Activated T-helper 2 cell treated with anti-CD3 and anti-CD28 coated beads, Interferon-gamma antibody, Interleukin-2, Interleukin-4, amounts not matched to agents 10 μg/mL and 5 μg/mL and 100 μg/mL, durations not matched to agents 14 hours and 24 hours and 36 hours (primary cell): ENCODE measurements at places on chromosomes 5 and 9. TPM values are rescaled to one million over a fixed set of nuclear protein-coding genes. Genes with fewer than 3 reads are reported as not detected.

DNA sequence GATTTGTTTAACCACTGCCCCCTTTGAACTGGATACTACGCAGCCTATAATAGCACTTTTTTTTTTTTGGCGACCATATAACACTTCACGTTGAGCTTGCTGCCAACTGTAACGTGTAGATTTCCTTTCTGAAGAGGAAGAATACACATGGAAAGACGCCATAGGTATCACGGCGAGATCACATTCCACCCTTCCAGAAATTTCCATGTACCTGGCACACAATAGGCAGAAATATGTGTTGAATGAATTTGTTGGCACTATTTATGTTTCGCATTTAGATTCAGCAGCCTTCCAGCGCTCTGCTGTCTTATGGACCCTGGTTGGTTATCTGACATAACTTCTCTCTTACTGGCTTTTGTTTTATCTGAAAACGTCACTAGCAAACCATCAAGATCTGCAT, 250.3 kb downstream of the SLIT3 start:
- no peak for DNase-seq

Gene ADGRV1
- 12.4 TPM in 2 replicates for total RNA-seq

Gene C5orf52
- 0.30 TPM in 1 of 2 replicates, not detected in the other for total RNA-seq

- DNase-seq: no peak
These were observed 19.2 kb downstream of the CAPSL start for GRCh38 chr5:35919191-35919590.

Gene CDH9
- not detected in 2 replicates for total RNA-seq

Gene PNPLA7
- 1.6 TPM in 2 replicates for total RNA-seq

Gene CANX
- total RNA-seq: 603 and 609 TPM in 2 replicates

DNA sequence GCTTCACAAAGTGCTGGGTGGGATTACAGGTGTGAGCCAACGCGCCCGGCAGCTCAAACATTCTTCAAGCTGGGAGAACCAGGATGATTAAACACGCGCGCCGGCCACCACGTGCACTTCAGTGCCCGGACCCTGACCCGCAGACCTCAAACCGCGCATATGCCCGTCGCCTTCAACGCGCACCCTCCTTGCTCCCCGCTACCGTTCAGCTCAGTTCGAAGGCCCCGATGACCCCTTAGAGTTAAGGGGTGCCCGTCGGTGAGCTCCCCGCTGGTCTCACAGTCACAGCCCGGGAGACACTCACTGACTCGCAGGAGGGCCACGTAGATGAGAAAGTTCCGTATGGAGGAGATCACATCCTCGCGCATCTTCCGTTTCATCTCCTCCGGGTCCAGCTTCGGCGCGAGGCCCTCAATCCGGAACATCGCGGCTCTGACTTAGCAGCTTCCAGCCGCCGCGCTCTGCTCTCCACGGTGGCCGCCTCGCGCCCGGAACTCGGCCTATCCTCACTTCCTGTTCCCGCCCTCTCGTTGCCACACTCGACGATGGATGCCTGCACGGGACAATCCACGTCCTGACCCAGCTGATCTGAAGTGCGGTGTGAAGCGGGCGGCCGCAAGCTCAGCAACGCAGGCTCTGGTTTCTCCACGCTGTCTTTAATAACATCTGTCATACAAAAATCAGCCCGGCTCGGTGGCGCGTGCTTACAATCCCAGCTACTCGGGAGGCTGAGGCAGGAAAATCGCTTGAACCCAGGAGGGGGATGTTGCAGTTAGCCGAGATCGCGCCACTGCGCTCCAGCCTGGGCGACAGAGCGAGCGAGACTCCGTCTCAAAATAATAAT, at the start of gene TOMM5:
Gene TOMM5 (minus strand): TSS at position 490 of the 844 bp plus-strand sequence. CDS start 65 bp downstream, at position 425.
- peak; percentile 89 for DNase-seq

GRCh38 chr9:124717597-124717996, 53.5 kb downstream of the NR6A1 start:
- DNase-seq: no peak

Gene IL5
- total RNA-seq: 100.0 and 113 TPM in 2 replicates

Gene CNTFR
- total RNA-seq: not detected in 2 replicates

Gene GRXCR2
- total RNA-seq: not detected in 2 replicates

- DNase-seq: no peak
These were observed 409.2 kb downstream of the HTR1A start for GRCh38 chr5:63553073-63553472.

Gene MLANA
- total RNA-seq: not detected in 2 replicates

GRCh38 chr5:24364711-24365110, 280.1 kb downstream of the CDH10 start:
- no peak for DNase-seq

- DNase-seq: peak; percentile 38
These were observed 925 bp downstream of the ABHD17B start for GRCh38 chr9:71909887-71910649.

DNA sequence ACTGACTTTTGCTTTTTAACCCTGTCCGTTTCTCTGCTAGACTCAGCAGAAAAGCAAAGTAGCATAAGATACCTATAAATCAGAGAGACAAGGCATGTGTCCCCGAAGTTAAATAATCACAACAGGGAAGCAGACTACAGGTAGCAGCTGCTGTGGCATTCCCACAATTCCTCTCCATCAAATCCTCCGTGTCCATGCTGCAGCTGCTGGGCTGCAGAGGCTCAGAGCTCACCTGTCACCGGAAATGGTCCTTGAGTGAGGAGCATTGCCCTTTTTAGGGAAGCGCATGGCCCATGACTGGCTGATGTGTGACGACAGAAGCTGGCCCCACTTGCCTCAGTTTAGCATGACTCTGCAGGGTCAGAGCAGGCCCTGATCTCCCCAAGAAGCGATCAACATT, 125.0 kb downstream of the MSX2 start:
- no peak for DNase-seq

Gene RNF183
- 0.30 TPM in 1 of 2 replicates, not detected in the other for total RNA-seq

DNA sequence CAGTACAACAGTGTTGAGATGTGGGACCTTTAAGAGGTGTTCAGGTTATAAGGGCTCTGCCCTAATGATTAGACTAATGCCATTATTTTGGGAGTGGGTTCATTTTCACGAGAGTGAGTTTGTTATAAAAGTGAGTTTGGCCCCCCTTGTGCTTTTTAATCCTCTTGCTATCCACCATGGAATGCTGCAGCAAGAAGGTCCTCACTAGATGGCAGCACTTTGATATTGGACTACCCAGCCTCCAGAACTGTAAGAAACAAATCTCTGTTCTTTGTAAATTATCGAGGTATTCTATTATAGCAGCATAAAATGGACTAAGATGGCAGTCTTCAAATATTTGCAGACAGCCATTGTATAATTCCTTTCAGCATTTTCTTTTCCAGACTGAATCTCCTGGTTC, 212.4 kb downstream of the LRRC70 start:
- no peak for DNase-seq

GRCh38 chr9:137379761-137380161, 43.2 kb downstream of the EXD3 start:
- DNase-seq: no peak

GRCh38 chr9:69411931-69412740, 87.1 kb downstream of the ENTREP1 start:
- DNase-seq: no peak

- DNase-seq: peak; percentile 73
These were observed 23.6 kb downstream of the PCDHGC5 start for GRCh38 chr5:141512390-141512910.

DNA sequence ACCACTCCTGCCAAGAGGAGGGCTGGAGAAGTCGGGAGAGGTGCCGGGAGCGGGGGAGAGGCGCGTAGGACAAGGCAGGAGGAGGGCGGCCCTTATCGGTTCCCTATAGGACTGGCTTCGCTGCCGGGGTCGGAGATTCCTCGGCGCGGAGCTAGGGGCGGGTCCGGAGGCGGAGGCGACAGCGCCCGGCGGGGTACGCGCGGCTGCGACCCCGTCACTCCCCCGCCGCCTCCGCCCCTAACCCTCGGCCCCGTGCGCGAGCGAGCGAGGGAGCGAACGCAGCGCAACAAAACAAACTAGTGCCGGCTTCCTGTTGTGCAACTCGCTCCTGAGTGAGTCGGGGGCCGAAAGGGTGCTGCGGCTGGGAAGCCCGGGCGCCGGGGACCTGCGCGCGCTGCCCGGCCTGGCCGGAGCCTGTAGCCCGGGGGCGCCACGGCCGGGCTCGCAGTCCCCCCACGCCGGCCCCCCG, 2.0 kb downstream of the GLIS3 start:
- DNase-seq: peak; percentile 33

Gene HDHD3
- 18.7 and 18.8 TPM in 2 replicates for total RNA-seq

Gene PRR7
- 12.1 and 13.0 TPM in 2 replicates for total RNA-seq

- no peak for DNase-seq
These were observed 108.7 kb downstream of the PLK2 start for GRCh38 chr5:58351190-58351589.

Gene FAM81B
- not detected in 2 replicates for total RNA-seq

Gene RORB
- total RNA-seq: 0.02 and 0.11 TPM in 2 replicates

DNA sequence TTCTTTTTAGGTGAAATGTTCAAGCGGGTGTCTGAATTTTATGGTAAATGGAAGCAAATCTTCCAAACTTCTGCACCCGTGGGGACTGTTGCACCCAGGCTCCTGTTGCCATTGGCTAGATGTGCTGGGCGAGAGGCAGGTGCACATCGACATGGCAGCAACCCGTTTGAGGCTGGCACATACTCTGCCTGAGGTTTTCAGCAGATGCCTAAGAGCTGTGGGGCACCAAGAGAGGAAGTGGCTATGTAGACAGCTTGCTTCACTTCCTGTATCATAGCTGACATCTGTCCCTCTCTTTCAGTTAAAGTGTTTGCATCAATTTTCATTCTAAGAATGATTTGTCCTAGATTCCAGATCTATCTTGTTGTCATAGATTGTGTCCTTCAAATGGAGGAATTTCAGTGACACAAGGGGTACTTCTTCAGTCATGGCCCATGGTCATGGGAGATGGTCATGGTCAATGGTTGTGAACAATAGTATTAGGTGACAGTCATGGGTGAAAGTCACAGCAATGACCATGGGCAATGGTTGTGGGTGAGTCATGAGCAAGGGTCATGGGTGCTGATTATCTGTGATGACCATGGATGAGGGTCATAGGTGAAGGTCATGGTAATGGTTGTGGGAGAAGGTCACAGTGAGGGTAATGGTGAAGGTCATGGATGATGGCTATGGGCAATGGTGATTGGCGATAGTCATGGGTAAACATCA, 115.1 kb upstream of the IRX4 start:
- DNase-seq: no peak

- DNase-seq: no peak
These were observed 154.0 kb downstream of the RFX3 start for GRCh38 chr9:3371842-3372241.

GRCh38 chr9:99326112-99326916, 104.2 kb downstream of the SEC61B start:
- DNase-seq: no peak

Gene ESM1
- 0.11 and 0.37 TPM in 2 replicates for total RNA-seq

DNA sequence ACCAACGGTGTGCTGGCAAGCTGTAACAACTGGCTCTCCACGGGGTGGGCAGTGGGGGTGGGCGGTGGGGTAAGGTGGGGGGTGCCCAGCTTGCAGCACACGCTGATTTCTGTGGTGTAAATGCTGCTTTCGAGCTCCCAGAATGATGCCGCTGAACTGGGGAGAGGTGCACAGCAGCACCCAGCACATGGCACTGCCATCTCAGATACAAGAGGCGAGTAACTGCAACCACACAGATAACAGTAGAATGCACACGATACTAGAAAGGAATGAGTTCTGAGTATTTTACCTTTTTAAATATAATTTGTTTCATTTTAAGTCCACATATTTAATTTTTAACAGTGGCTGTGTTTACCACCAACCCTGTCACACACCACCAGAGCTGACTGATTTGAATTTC, 87.9 kb downstream of the SEMA4D start:
- DNase-seq: no peak

- DNase-seq: no peak
These were observed 16.8 kb downstream of the ACSL6 start for GRCh38 chr5:131994533-131995226.

DNA sequence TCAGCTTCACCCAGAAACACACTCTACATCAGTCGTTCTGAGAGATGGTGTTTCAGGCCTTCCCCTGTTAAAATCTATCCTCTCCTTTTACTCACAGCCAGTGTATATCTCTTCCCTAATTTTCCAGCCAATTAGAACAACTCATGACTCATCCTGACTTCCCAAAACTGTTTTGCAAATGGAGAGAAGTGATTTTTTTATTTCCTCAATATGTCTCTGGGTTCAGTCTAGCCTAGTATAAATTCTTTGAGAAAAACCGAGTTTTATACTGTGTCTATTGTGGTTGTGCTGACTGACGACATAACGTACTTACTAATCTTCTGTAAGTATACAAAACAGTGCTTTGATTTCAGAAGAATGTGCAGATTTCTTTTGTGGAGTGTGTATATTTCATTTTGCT, 28.4 kb upstream of the CAST start:
- no peak for DNase-seq

DNA sequence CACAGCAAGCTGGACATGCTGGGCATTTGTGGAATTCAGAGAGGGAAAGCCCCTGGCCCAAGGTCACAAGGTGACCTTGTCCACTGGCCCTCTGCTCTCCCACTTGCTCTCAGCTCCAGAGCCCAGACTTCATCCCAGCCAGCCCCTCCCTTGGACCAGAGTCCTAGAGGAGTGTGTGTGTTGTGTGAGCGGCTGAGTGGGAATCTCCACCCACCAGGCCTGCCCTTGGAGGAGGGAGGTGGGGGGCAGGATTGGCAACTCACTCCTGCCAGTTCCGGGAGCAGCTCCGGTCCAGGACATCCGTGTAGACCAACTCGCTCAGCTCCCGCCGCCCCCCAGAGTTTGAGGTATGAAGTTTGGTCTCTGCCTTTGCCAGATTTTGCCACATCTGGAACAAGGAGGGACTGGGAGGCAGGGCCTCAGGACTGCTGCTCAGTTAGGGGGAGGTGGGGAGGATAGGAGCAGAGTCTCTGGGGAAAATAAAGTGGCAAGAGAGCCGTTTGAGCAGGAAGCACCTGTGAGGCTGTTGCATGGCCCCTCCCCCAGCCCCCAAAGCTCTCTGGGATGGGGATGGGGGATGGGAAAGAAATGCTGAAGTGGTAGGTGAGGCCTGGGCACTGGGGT, 1.4 kb downstream of the MZB1 start:
- DNase-seq: no peak

Gene PCDHA5
- total RNA-seq: not detected in 2 replicates

Gene PPP3R2
- total RNA-seq: not detected in 2 replicates

DNA sequence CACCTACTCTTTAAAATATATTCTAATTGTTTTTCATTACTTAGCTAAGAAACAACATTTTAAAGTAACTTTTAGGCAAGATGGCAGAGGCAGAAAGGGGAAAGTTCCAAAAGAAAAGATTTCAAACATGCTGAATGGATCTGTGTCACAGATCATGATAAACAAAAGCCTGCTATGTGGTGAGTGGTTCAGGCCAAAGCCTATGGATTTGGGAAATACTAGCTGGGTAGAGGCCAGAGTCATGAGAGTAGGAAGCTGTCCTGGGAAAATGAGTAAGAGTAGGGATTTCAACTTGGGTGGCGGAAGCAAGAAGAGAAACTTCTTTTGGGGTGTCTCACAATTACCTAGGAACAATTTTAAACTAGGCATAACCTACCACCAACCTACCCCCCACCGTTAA, 68.7 kb upstream of the GRHPR start:
- DNase-seq: no peak

Gene TENT4A
- total RNA-seq: 39.4 and 40.1 TPM in 2 replicates
